T-helper 22 cell (primary cell): ENCODE measurements at places on chromosomes 1 and 21.

DNA sequence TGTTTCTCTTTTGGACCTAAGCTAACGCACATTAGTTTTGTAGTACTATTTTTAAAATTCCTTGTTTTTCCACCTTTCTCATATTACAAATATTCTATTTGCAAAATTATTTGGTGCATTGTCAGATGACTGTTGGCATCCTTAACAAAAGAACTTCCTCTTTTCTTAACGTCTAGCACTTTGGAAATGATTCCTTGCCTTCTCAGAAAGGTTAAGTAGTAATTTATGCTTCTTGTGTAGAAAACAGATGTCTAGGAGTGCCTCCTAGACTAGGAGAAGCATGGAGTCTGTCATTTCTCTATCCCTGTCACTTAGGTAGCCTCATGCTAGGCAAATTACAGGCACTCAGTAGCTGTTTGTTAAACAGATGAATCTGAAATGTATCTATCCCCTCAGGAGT lies 64.4 kb downstream of the HSPA13 start:
- no peak for DNase-seq

GRCh38 chr1:40919475-40920011 lies 57.4 kb upstream of the CITED4 start:
- no peak for DNase-seq

GRCh38 chr1:202765721-202766120 lies 42.5 kb downstream of the KDM5B start:
- no peak for DNase-seq

- no peak for DNase-seq
Observed at GRCh38 chr21:42521805-42522204, 8.2 kb downstream of the SLC37A1 start.

- no peak for DNase-seq
Observed at GRCh38 chr1:82565546-82565945, 764.8 kb downstream of the ADGRL2 start.

DNA sequence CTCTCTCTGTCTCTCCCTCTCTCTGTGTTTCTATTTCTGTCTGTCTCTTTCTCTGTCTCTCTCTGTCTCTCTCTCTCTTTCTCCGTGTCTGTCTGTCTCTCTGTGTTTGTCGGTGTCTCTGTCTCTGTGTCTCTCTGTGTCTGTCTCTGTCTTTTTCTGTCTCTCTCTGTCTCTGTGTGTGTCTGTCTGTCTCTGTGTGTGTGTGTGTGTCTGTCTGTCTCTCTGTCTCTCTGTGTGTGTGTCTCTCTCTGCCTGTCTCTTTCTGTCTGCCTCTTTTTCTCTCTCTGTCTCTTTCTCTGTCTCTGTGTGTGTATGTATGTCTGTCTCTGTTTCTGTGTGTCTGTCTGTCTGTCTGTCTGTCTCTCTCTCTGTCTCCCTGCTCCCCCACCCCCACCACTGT lies 31.7 kb upstream of the ZC3H12A start:
- DNase-seq: no peak

- no peak for DNase-seq
Observed at GRCh38 chr1:43269627-43270375, at the start of gene TMEM125. TSS of gene TMEM125 (plus strand) at chr1:43269983. CDS start at chr1:43272723, 2,740 bp downstream.

DNA sequence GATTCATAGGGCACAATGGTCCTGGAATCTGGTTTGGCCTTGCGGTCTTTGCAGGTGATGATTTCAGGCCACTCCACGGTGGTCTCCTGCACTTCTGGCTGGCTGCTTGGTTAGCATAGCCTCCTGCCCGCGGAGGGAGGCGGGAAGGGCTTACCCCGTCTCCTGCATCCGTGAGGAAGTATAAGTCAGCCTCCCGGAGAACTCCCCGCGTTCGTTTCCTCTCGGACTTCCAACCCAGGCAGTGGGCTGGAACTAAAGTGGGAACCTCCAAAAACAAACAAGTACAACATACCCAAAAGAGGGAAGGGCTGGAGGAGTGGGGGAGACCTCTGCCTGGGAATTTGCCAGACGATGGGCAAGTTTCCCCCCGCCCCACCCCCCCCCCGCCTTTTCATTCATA lies 939 bp upstream of the CCN1 start:
- no peak for DNase-seq

- no peak for DNase-seq
Observed at GRCh38 chr21:44090325-44090724, 16.9 kb upstream of the PWP2 start.

- no peak for DNase-seq
Observed at GRCh38 chr1:213418268-213419071, 367.4 kb downstream of the RPS6KC1 start.

DNA sequence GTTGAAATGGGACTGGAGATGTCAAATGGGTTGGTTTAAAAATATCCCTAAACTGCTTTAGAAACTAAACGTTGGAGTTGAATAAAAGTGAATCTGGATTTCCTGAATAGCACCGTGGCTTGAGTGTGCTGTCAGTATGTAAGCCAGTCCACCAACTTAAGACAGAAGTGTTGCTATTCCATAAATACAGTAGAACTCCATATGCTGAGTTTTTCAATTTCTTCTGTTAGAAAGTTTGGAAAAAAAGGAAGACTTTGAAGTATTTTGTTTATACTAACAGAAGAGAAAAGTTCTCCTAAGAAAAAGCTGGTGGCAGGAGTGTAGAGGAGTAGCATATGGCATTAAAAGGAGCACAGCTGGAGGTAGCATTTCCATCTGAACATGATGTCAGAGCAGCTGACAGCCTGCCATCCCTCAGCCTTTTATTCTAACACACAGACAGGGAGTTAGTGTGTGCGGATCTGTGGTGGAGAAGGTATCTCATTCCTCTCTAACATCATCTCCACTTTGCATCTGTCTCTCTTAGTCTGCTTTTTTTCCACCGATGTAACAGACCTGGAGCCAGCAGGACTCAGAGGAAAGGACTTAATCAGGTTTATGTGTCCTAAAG lies at the start of gene ZBTB18:
ZBTB18 (plus strand) TSS at position 449 of the 610 bp plus-strand sequence; CDS start at position 598, 149 bp downstream.
- DNase-seq: no peak

DNA sequence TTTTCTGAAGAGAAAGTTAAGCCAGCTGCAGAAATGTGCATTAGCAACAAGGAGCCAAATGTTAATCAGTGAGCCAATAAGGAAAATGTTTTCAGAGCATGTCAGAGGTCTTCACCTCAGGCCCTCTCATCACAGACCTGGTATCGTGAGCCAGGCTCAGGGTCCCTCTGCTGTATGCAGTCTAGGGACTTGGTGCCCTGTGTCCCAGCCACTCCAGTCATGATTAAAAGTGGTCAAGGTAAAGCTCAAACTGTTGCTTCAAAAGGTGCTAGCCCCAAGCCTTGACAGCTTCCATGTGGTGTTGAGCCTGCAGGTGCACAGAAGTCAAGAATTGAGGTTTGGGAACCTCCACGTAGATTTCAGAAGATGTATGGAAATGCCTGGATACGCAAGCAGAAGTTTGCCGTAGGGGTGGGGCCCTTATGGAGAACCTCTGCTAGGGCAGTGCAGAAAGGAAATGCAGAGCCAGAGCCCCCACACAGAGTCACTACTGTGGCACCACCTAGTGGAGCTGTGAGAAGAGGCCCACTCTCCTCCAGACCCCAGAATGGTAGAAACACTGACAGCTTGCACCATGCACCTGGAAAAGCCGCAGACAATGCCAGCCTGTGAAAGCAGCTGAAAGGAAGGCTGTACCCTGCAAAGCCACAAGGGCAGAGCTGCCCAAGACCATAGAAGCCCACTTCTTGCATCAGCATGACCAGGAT lies 1128.7 kb downstream of the AMY1C start:
- no peak for DNase-seq
